ENCODE measurements at places on chromosomes 7 and 10.

DNA sequence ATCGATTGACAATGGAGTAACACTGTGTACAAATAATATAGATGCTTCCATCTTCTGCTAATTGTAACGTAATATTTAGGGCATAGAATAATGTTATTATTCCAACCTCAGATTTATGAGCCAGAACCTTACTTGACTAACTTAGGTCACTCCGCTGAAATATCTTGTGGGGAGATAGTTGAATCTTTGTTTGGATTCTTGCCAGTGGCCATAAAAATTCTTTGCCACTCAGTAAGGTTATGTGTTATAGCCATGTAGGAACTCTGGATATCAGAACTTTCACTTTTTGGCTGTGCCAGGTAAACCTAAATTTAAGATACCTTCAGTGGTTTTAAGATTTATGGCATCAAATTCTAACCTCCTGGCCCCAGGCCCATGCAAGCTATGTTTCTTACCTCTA, 197.6 kb downstream of the WDR11 start:
- DNase-seq, result no peak

- DNase-seq, result no peak
Measured at GRCh38 chr10:68301790-68302502, 29.9 kb upstream of the HNRNPH3 start.

- no peak for DNase-seq
Measured at GRCh38 chr10:44312401-44312800, 72.5 kb downstream of the CXCL12 start.

DNA sequence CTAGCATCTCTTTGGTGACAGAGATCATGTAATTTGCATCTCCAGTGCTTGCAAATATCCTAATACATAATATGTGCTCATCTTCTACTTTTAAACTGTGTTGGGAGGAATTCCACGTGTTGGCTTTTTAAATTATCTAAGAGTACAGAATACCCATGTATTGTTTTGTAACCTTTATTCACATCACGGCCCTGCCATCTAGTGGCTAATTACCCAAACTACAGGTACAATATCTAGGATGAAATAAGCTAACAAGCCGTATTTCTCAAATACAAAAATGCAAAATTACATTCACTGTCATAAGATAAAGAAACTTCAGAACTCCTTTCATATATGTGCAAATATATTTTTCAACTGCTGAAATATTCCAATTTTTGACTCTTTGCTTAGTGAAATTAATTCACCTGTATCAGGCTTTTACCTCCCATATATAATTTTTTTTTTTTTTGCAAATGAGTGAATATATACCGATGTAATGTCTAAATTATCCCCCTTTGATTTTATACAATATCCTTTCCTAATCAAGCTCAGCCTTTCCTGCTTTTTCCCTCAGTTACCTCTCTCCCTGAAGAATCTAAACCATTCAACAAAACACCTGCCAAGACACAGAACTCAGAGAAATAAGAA, 30.3 kb upstream of the LSM8 start:
- DNase-seq, result no peak

DNA sequence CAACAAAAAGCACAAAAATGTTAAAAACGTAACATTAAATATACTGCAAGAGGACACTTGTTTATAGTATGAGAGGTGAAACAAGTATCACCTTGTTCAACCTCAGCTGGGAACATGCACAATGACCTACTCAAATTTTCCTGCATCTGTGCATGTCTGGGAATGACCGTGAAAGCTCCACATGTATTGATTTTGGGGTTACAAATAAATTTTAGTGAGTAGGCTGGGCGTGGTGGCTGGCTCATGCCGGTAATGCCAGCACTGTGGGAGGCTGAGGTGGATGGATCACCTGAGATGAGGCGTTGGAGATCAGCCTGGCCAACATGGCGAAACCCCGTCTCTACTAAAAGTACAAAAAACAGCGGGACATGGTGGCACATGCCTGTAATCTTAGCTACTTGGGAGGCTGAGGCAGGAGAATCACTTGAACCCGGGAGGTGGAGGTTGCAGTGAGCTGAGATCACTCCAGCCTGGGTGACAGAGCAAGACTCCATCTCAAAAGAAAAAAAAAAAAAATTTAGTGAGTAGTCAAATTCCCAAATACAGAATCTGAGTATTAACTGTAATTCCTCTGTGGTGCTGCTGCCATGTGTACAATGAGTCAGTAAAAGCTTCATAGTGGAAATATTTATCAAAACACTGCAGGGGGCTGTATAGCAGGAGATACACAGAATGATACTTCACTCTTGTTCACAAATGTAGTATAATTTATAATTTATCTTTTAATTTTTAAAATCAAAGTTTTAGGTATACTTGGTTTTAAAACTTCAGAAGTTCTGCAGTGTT, 41.1 kb downstream of the SUGCT start:
- no peak for DNase-seq

GRCh38 chr10:34918060-34918775, 103.1 kb upstream of the PARD3 start:
- DNase-seq, result no peak

- DNase-seq, result no peak
Measured at GRCh38 chr7:1425292-1426136, 33.8 kb downstream of the MICALL2 start.

DNA sequence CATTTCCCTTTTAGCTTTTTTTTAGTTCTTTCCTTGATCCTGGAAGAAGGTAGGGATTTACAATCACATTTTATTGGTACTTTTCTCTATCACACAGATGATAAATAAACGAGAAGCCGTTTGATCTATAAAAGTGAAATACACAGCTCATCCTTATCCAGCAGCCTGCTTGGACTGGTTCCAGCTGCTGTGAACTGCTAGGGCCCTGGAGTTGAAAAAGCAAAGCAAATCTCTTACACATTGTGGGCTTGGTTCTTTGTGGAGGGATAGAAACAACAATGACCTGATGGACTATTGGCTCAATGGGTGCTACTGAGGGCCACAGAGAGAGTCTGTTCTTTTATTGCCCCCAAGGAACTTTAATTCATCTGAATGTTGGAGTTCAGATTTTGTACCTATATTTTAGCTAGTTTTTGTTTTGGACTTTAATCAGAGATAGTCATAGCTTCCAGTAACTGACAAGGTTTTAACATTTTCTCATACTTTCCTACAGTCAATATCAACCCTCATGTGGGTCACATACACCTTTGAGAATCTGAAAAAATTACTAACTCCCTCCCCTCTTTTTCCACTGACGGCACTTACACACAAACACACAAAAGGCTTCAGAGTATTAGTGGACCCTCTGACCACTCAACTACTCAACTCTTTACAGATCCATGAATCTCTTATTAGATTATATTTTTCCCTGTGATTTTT, 91.6 kb upstream of the CCDC6 start:
- DNase-seq, result no peak

GRCh38 chr7:100040575-100040974, 9.0 kb upstream of the ZSCAN21 start:
- DNase-seq, result no peak

GRCh38 chr7:106423111-106423510, 138.3 kb upstream of the NAMPT start:
- DNase-seq, result no peak

GRCh38 chr10:109982123-109982522, 25.7 kb upstream of the ADD3 start:
- DNase-seq, result no peak

- DNase-seq, result no peak
Measured at GRCh38 chr7:33774762-33775523, 130.4 kb upstream of the BMPER start.

- DNase-seq, result no peak
Measured at GRCh38 chr7:30066687-30067086, 38.5 kb downstream of the PLEKHA8 start.

- no peak for DNase-seq
Measured at GRCh38 chr10:126160571-126160970, 227.7 kb downstream of the ADAM12 start.

DNA sequence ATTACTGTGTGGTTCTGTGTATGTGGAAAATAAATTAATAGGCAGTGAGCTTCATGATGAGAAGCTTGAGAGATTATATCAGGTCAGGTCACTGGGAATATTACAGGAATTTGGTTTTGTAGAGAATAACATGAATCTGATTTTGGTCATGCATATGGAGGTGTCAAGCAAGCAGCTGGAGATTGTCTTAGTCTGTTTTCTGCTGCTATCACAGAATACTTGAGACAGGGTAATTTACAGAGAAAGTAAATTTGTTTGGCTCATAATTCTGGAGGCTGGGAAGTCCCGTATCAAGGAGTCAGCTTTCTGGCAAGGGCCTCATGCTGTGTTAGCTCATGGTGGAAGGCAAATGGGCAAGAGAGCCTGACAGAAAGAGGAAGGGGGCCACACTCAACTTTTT, 120.7 kb upstream of the FAM3C start:
- no peak for DNase-seq

- no peak for DNase-seq
Measured at GRCh38 chr7:106629516-106629915, 31.4 kb downstream of the CCDC71L start.

- DNase-seq, result no peak
Measured at GRCh38 chr10:80322711-80323110, 33.3 kb upstream of the MAT1A start.

DNA sequence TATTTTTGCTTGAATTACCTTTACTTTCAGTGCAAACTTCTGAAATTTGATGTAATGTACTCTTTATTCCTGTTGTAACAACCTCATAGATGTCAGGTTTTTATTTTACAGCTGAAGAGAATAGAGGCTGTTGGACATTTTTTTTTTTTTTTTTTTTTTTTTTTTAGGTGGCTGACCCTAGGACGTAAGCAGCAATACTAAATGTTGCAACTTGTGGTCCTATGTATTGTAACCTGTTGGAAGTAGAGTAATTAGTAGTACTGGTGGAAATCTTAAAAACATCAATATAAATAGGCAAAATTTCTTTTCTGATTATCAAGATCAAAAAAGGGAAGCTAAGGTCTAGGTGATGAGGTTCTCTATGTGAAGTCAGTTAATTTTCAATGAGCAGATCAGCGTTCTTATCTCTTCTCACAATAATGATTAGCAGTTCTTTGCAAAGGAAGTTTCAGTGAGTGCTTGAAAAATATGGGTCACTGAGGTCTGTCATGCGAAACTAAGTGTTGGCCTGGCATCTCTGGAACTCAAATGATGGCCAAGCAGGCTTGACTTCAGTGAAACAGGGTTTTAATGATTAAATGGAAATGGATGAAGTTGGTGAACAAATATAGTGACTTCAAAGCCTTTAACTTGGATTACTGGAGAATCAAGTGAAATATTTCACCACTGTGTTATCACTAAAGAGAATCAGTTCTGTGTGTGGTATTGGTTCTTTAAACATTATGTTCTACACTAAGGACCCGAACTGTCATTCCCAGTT, 42.7 kb downstream of the BICC1 start:
- DNase-seq, result no peak

DNA sequence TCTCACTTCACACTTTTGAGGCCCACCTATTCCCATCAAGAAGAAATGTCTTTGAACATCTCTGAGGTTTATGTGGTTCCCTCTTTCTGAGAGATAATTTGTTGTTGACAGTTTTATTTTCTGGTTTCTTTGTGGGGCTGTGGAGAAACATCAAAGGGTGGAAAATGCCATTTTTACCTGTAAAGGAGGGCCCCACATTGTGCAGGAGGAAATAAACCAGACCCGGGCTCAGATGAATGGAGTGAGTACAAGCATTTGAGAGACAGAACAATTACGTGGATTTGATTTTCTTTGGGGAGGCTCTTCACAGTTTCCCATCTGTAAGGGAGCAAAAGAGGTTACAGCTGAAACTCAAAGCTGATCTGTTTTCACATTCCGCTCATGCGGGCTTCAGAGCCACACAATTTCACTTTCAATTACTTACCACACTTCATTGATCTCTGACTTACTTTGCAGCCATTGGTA, 29.8 kb downstream of the ITPRIP start:
- DNase-seq, result peak; percentile 39

- DNase-seq, result no peak
Measured at GRCh38 chr7:55104712-55105433, 86.1 kb downstream of the EGFR start.

- peak; percentile 57 for DNase-seq
Measured at GRCh38 chr10:123140164-123140982, 4.6 kb downstream of the HMX3 start.

DNA sequence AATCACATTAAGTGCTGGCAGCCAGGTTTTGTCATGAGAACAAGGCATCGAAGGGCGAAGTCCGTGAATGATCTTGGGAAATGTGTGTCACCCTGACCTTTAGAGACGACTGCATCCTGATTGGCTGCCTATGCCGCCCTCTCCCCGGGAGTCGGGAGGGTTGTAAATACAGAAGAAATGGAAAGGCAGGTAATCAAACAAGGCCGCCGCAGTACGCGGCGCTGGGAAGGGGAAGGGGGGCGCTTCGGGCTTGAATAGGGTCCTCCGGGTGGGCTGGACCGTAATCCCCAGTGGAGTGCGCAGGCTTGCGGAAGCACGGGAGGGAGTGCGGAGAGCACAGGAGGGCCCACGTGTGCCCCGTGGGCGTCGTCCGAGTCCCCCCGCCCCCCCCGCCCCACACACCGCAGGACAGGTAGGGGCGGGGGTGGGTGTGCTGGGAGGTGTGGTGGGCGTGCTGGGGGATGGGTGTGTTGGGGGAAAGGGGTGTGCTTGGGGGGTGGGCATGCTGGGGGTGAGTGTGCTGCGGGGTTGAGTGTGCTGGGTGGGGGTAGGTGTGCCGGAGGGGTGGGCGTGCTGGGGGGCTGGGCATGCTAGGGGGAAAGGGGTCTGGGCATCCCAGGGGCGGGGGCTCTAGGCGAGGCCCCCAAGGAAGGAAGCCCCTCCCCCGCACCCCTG, 169.4 kb downstream of the ARHGAP12 start:
- DNase-seq, result peak; percentile 81

DNA sequence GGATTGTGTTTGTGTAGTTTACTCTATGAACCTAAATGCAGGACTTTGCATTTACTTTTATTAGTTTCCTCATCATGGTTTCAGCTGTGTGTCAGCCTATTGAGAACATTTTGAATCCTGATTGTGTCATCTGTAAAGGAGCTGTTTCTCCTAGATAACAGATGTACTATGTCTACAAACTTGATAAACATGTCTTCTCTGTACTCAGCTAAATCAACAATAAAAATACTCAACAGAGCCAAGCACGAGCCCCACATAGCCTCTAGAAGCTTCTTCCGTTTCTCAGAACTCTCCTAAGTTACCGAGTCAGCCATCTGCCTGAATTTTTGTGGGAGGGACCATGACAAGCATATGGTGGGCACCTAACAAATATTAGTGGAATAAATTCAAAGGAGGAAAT, 234.7 kb downstream of the SKAP2 start:
- DNase-seq, result no peak

- no peak for DNase-seq
Measured at GRCh38 chr10:107619139-107619538, 454.6 kb upstream of the SORCS1 start.

- no peak for DNase-seq
Measured at GRCh38 chr10:14523286-14523685, 192.6 kb upstream of the FRMD4A start.

DNA sequence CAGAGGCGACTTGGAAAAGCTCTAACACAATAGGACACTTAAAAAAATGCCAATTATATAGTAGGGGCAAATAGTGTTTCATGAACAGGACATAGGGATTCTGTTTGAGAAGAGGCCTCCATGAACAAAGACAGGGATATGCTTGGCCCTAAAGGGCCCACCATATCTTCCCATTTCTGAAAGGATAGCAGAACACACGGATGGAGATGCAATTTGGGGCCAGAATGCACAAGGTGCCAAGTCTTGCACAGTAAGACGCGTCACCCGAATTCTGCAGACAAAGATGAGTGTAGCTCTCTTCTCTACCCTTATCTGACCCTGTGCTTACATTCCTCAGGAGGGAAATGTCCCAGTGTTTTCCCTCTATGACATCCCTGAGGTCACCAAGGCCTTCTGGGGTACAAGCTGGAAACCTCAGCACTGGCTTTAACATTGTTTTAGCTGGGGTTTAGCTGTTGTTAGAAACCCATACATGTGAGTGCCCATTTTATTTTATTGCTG, 12.8 kb downstream of the PRKCQ start:
- DNase-seq, result no peak

- DNase-seq, result no peak
Measured at GRCh38 chr7:117210397-117210796, 112.5 kb downstream of the WNT2 start.
